Aortic smooth muscle cell (primary cell): ENCODE measurements at places on chromosomes 5 and 9. TPM values are rescaled to one million over a fixed set of nuclear protein-coding genes. Genes with fewer than 3 reads are reported as not detected.

PLAC8L1 gene
- total RNA-seq, result 0.25 and 0.40 TPM in 2 replicates

RABEPK gene
- total RNA-seq, result 35.4 and 41.2 TPM in 2 replicates

FLT4 gene
- 0.13 and 0.31 TPM in 2 replicates for total RNA-seq

AP3B1 gene
- 79.8 and 80.0 TPM in 2 replicates for total RNA-seq

CCL19 gene
- not detected in 2 replicates for total RNA-seq

FRMD3 gene
- total RNA-seq, result 3.7 and 3.9 TPM in 2 replicates

TSTD2 gene
- total RNA-seq, result 16.3 and 17.2 TPM in 2 replicates

ABLIM3 gene
- 14.9 and 16.7 TPM in 2 replicates for total RNA-seq

PCDHA9 gene
- under 0.01 and 0.06 TPM in 2 replicates for total RNA-seq

SHOC1 gene
- not detected in 2 replicates for total RNA-seq

LECT2 gene
- not detected in 2 replicates for total RNA-seq

GPR151 gene
- total RNA-seq, result not detected in 2 replicates

IFNA2 gene
- not detected in 2 replicates for total RNA-seq

IL4 gene
- total RNA-seq, result not detected in 2 replicates

SLC46A2 gene
- total RNA-seq, result not detected in 2 replicates

MYMK gene
- not detected in 2 replicates for total RNA-seq

HAPLN1 gene
- total RNA-seq, result 29.7 and 50.7 TPM in 2 replicates

TMC1 gene
- 0.53 and 0.93 TPM in 2 replicates for total RNA-seq

PCDHA1 gene
- under 0.01 and 0.06 TPM in 2 replicates for total RNA-seq

PCDHGA11 gene
- 11.0 and 18.2 TPM in 2 replicates for total RNA-seq

PCDHB4 gene
- 0.68 and 0.79 TPM in 2 replicates for total RNA-seq

CCDC112 gene
- total RNA-seq, result 5.4 and 5.8 TPM in 2 replicates

ORM2 gene
- total RNA-seq, result not detected in 2 replicates

ST8SIA4 gene
- 0.19 and 0.26 TPM in 2 replicates for total RNA-seq

OR1Q1 gene
- 0.26 TPM in 1 of 2 replicates, not detected in the other for total RNA-seq

SH3TC2 gene
- 9.5 and 10.8 TPM in 2 replicates for total RNA-seq

PCDHGA10 gene
- 5.3 and 7.5 TPM in 2 replicates for total RNA-seq

TRIM36 gene
- total RNA-seq, result 0.53 and 0.75 TPM in 2 replicates

JAKMIP2 gene
- 0.06 and 0.92 TPM in 2 replicates for total RNA-seq

FOXD4L3 gene
- 0.13 TPM in 1 of 2 replicates, not detected in the other for total RNA-seq

SLC6A3 gene
- total RNA-seq, result not detected in 2 replicates

RXFP3 gene
- not detected in 2 replicates for total RNA-seq

OR13C4 gene
- total RNA-seq, result not detected in 2 replicates

C5orf46 gene
- total RNA-seq, result 0.66 and 1.1 TPM in 2 replicates

PKD2L2 gene
- not detected in 2 replicates for total RNA-seq

DAB2 gene
- 83.1 and 249 TPM in 2 replicates for total RNA-seq

OR1L1 gene
- total RNA-seq, result not detected in 2 replicates

RNF183 gene
- not detected in 2 replicates for total RNA-seq

NUDT12 gene
- total RNA-seq, result 14.1 and 15.6 TPM in 2 replicates

UQCRQ gene
- total RNA-seq, result 138 and 186 TPM in 2 replicates

FOXD4L4 gene
- total RNA-seq, result under 0.01 and 0.26 TPM in 2 replicates

PCDHGB3 gene
- total RNA-seq, result 5.7 and 8.4 TPM in 2 replicates
